Right forelimb (tissue), 1 donor: ENCODE measurements at places on chromosomes 7 and 10.

- no peak for DNase-seq
Measured at GRCh38 chr7:34755008-34755407, 97.0 kb downstream of the NPSR1 start.

- no peak for DNase-seq
Measured at GRCh38 chr7:112790586-112791003, 402 bp upstream of the TMEM168 start.

- DNase-seq, result no peak
Measured at GRCh38 chr7:35736725-35737124, 41.8 kb upstream of the HERPUD2 start.

GRCh38 chr10:60732807-60733516 is 45.3 kb upstream of the CDK1 start:
- peak; percentile 52 for DNase-seq

GRCh38 chr10:89226891-89227290 is 19.8 kb upstream of the CH25H start:
- DNase-seq, result no peak

DNA sequence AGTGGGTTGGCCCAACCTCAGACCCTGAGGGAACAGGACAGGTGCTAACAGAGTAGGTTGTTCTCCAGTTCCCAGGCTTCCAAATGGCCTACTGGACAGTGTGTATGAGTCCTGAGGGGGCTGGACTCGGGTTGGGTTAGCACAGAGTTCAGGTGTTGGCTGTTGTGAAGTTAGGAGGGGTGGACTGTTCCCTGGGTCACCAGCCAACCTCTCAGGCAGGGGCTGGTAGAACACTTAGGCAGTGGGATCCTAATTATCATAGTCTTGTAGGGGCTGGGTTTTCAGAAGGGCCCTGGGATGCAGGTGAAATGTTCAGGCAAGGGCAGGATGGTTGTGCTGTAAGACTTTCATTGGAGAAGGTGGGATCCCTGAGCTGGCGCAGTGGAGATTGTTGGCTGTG is 293.0 kb downstream of the ZWINT start:
- no peak for DNase-seq

GRCh38 chr10:119896937-119897770 is 4.6 kb downstream of the SEC23IP start:
- no peak for DNase-seq

- no peak for DNase-seq
Measured at GRCh38 chr7:150860978-150861295, 8.6 kb downstream of the AOC1 start.

- DNase-seq, result peak; percentile 71
Measured at GRCh38 chr7:73342645-73343044, 14.7 kb downstream of the FKBP6 start.

DNA sequence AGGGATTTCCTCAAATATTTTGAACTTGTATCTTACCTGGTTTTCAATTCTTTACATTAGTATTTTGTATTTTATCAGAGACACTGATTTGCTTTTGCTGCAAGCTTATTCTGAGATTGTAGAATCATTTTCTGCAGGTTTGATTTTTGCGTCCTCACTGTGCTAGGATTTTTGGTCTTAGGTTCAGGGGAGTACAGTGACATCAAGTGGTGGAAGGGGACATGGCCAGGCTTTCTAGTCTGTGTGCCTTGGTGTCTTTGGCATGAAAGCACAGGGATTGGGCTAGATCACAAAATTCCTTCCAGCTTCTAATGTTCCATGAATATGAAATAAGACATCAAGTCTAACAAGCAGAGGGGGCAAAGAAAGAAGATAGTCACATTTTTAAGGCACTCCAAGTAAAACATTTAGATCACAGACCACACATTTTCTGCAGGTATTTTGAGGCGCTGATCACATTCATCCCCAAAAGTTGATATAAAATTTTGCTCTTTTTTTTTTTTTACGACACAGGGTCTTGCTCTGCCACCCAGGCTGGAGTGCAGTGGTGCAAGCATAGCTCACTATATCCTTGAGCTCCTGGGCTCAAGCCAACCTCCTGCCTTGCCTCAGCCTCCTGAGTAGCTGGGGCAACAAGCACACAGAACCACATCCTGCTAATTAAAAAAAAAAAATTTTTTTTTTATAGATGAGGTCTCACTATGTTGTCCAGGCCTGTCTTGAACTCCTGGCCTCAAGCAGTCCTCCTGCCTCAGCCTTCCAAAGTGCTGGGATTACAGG is 124.4 kb downstream of the PON1 start:
- DNase-seq, result peak; percentile 72

DNA sequence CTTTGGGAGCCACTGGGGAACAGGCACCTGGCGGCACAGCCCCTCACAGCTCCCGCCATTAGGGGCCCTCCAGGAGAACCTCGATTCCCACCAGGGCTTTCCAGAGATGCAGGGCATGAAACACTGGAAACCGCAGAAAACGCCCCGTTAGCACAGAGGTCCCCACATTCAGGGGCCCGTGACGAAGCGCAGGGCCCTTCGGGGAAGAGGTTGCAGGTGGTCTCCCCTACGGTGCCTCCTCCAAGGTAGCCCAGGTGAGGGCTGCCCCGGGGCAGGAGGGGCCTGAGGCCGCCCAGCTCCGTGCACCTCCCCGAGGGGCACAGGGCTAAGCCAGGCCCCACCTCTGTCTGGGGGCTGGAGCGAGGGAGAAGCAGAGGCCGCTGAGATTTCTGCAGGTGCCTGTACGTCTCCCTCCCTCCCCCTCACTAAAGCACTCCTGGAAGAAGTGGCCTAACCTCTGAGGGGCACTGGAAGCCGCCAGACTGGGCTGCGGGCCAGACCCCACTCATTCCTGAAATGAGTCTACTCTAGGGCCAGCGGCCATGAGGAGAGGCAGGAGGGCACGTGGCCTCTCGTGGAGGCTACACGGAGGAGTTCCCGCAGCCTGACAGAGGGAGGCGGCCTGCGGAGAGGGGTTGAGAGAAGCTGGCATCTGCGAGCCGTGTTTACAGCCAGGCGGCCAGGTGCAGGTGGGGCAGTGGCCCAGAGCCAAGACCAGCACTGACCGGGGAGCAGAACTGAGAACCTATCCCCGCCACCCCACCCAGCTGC is 6.9 kb downstream of the PDGFA start:
- DNase-seq, result no peak

GRCh38 chr10:9342885-9343570 is 1288.5 kb downstream of the GATA3 start:
- no peak for DNase-seq

- no peak for DNase-seq
Measured at GRCh38 chr10:87987206-87987605, 123.8 kb downstream of the PTEN start.
